ENCODE measurements at places on chromosomes 4 and X.
A peak's percentile ranks its signal among the peaks of the same experiment; 100 is the strongest.

GRCh38 chr4:40289366-40290188 lies 45.6 kb upstream of the CHRNA9 start:
- DNase-seq, result no peak

DNA sequence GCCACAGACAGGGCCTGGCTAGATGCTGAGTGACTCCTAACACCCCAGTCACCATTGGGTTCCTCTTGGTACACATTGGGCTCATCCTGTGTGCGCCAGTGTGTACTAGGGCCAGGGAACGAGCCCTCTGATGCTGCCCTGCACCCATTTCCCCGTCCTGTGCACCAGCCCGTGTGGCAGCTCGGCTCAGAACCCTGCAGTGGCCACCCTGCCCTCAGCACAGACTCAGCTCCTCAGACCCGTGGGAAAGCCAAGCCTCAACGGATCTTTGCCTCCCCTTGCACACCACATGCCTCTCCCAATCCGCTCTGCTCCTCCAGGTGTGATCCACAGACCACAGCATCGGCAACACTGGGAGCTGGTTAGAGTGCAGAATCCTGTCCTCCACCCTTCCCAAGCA lies 38.6 kb downstream of the EVC start:
- DNase-seq, result no peak

DNA sequence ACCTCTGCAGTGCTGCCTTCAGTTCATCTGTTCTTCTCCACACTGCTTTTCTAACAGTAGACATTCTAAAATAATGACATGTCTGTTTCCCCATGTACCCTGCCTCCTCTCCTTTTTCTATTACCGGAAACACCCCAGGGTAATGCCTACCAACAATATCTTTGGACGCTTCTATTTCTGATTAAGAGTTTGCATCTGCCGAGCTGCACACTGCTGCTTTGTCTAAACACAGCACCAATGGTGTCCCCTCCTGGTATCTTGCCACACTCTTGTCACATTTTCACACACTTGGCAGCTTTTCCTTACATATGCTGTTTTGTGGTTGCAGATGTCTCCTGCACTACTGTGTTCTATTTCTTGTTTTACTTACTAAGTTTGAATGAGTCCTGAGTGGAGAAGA lies 288.8 kb downstream of the GRIA2 start:
- DNase-seq, result no peak

DNA sequence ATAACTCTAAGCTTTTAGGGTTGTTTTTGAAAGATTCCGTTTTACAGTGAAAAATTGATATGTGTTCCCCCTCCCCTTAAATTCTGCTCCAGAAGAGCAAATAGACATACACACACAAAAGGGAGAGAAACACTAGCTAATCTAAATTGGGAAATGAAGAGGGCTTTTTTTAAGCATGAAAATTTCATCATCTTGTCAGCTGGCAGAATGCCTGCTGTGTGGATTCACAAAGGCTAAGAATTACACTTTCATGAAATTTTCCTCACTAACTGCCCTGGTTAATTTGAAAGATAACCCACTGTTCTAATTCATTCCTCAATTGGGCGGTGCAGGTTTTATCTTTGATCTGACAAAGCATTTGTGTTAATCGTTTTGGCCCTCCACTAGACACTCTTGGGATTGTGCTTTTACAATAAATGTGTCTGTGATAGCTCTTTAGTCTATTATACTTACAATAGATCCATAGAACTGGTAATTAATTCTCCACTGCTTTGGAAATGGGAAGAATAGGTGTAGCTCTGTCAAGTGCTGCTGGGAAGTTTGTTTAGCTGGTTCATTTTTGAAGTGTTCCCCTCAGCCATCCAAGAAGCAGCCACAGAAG lies 152.9 kb downstream of the POLA1 start:
- DNase-seq, result no peak

DNA sequence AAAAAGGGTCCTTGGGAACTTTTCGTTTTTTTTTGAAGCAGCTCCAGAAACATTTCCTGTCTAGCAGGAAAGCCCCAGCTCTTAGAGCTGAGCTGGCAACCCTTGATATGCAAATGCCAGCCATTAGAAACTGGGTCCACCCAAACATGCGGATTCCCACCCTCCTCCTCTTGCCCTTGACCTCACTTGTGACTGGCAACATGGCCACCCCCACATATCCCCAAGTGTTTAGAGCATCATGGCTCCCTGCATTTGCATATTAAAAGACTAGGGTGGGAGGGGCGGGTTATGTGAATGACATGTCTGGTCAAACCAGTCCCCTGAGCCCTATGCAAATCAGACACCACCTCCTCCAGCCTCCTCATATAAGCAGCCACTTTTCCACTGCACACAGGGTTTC lies 671.1 kb downstream of the FAT4 start:
- no peak for DNase-seq

DNA sequence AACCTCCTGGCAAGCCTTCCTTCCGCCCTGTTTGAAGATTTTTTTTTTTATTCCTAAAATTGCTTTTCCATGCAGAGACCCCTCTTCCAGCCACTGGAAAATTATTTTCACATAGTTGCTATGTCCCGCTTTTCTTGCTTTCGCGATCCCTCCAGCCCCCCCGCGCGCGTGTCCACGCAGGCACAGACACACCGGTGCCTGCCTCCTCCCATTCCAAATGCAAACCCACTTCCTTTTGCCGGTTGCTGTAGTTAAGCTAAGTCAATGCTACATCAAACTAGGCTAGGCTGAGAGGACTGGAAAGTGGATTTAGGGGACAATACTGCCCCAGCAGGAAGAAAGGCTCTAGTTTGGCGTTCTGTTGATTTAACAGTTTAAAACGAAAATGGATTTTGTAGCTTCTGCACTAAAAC lies 111.0 kb downstream of the DHX15 start:
- peak; percentile 25 for DNase-seq

GRCh38 chrX:84712621-84713020 lies 210.4 kb upstream of the HDX start:
- no peak for DNase-seq

GRCh38 chrX:132833373-132833772 lies 125.1 kb downstream of the HS6ST2 start:
- peak; percentile 1 for DNase-seq

- peak; percentile 10 for DNase-seq
These were observed 101.9 kb downstream of the PCDH7 start for GRCh38 chr4:30821859-30822612.

DNA sequence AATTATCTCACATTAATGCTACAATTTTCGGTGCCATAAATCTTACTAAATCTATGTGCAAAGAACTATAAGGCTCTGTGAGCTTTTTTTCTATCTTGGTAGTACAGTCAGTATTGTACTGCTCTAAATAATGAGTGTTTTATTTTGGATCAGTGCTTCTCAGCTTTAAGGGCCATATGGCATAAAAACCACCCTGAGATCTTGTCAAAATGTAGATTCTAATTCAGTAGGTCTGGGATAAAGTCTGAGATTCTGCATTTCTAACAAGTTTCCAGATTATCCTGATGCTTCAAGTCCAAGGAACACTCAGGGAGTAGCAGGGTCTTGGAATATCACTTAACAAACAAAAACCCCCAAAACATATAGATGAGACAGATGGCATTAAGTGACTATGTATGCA lies 486.5 kb downstream of the GRXCR1 start:
- no peak for DNase-seq

DNA sequence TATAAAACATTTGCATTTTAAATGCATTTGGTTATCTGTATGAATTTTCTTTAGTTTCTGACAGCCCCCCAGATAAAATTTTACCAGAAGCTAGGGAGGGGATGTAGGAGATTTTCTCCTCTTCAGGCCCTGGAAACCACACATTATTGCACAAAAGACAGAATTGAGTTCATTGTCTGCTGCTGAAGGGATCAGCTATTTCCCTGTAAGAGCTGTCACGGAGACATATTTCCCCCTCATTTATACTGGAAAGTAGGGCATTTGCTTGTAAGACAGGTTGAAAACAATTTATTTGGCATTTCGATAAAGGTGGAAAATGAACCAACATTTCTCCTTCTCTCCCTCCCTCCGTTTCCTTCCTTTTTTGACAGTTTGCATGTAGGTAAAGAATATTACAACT lies 241.3 kb upstream of the LCORL start:
- no peak for DNase-seq

- no peak for DNase-seq
These were observed 1.0 kb downstream of the SH3BGRL start for GRCh38 chrX:81202943-81203342.

DNA sequence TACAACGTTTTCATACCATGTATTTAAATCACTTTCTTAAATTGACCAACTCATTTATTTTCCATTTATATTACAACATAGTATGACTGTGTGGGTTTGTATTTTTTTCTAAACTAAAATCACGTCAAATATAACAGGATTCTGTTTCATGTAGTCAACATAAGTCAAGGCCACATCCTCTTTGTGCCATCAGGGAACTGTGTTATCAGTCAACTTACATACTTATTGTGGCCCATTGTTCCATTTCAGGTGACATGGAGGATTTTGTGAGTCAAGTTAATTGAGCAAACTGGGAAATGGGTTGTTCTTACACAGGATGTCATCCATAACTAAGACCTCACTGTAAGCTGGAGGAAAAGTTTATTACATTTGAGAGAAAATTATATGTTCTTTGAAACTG lies 35.9 kb downstream of the STK26 start:
- no peak for DNase-seq

DNA sequence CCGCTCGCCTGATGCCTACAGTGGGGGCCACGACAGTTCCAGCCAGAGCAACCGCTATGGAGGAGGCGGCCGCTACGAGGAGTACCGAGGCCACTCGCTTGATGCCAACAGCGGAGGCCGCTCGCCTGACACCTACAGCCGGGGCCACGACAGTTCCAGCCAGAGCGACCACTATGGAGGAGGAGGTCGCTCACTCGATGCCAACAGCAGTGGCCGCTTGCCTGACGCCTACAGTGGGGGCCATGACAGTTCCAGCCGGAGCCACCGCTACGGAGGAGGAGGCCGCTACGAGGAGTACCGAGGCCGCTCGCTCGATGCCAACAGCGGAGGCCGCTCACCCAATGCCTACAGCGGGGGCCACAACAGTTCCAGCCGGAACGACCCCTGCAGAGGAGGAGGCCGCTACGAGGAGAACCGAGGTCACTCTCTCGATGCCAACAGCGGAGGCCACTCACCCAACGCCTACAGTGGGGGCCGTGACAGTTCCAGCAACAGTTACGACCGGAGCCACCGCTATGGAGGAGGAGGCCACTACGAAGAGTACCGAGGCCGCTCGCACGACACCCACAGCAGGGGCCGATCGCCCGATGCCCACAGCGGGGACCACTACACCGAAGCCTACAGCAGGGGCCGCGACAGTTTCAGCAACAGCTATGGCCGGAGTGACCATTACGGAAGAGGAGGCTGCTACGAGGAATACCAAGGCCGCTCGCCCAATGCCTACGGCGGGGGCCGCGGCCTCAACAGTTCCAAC lies 2.5 kb downstream of the RBMXL3 start:
- no peak for DNase-seq

DNA sequence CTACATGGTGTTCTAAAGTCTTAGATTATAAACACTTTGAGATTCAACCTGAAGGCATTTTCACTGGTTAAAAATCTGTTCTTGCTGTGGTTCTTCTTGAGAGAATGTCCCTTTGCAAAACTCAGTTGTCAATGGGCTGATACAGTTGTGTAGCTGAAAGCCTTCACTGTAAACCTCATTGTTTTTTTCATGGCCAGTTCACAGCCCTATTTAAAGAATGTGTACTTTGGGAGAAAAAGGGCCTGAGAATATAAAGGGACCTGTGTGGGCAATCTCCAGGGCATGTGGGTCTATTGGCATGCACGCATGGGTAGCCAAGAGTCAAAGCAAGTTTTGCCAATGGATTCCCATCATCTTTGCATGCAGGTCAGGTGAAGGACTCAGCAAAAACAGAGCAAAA lies 7.8 kb upstream of the MAP7D3 start:
- DNase-seq, result no peak

GRCh38 chr4:5125321-5125720 lies 74.0 kb downstream of the STK32B start:
- DNase-seq, result no peak

Data from SK-N-SH (cell line).